ENCODE measurements at places on chromosomes 4 and X.

DNA sequence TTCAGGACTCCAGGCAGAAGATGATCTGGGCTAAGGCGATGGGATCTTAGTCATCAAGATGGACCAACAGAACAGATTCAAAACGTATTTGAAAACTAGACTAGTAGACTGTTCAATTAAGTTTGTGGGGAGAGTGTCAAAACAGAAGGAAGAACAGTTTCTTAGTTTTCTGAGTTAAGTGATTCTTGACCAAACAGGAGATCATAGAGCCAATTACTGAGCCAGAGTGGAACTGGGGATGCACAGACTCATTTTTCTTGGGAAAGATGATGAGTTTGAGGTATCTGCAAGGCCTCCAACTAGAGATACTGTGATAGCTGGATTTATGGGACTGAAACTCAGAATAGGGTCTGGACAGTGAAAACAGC is 119.5 kb downstream of the REELD1 start:
- no peak for DNase-seq

- peak; percentile 39 for DNase-seq
Measured at GRCh38 chrX:66731398-66731797, 92.5 kb upstream of the EDA2R start.

GRCh38 chrX:55908661-55909212 is 191.2 kb downstream of the RRAGB start:
- no peak for DNase-seq

DNA sequence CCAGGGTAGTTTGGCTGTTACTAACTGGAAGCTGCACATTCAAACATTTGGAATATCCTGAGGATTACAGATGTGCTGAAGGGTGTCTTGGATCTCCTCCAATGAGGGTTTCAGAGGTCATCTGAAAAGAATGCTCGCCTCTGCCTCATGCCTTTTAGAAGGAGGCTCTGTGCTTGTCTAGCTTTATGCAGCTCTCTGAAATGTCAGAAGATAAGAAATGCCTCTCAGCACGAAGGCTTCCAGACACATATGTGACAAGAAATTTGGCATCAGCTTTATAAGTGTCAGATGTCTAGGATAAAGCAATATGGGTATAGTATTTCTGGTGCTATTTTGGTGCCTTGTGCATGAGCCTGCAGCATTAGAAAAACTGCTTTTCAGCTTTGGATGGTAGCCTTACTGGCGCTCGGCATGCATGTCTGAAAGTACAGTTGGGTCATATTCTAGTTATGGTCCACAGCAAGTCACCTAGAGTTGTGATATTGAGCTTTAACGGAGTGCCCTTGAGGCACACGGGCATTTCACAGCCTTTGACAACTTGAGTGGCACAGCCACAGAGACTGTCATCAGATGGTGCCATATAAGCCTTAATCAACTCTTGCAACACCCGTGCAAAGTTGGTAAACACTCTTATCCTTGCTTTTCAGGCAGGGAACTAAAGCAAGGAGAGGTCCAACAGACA is 70.8 kb upstream of the PGRMC2 start:
- no peak for DNase-seq

- no peak for DNase-seq
Measured at GRCh38 chrX:123960956-123961267, 594 bp upstream of the STAG2 start.

GRCh38 chrX:71809886-71810285 is 46.7 kb downstream of the CXorf49B start:
- no peak for DNase-seq

GRCh38 chr4:144223149-144223548 is 82.6 kb upstream of the GYPA start:
- DNase-seq: no peak

GRCh38 chr4:110678517-110679227 is 55.8 kb upstream of the PITX2 start:
- no peak for DNase-seq

DNA sequence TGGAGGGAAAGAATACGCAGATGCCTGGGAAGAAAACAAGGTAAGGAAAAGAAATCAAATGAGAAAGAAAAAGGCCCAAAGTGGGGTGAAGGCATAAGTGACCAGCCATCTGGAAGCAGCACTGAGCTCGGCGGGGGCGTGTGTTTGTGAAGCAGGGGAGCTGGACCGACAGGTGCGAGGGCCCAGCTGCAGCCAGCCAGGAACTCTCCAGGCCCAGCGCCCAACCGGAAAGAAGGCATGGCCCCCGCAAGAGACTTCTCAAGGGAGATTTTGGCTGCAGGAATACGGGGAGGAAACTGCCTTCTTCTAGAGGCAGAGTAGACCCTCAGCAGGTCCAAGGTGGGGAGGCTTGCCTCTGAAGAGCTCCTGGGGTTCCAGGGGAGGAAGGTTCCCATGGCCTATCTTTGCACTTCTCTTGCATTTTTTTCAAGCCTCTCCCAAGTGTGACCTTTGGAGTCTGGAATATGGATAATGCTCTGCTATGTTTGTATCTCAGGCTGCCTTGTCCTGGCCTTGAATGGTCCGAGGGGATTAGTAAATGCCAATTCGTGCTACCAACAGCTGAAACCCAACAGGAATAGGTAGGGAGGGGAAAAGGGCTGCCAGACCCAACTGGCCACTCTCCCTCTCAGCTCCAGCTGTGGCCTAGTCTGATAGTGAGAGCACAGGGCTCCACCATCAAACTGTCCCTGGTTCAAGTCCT is 10.8 kb upstream of the CITED1 start:
- DNase-seq: no peak

GRCh38 chr4:169664615-169665014 is 44.2 kb downstream of the CLCN3 start:
- no peak for DNase-seq

DNA sequence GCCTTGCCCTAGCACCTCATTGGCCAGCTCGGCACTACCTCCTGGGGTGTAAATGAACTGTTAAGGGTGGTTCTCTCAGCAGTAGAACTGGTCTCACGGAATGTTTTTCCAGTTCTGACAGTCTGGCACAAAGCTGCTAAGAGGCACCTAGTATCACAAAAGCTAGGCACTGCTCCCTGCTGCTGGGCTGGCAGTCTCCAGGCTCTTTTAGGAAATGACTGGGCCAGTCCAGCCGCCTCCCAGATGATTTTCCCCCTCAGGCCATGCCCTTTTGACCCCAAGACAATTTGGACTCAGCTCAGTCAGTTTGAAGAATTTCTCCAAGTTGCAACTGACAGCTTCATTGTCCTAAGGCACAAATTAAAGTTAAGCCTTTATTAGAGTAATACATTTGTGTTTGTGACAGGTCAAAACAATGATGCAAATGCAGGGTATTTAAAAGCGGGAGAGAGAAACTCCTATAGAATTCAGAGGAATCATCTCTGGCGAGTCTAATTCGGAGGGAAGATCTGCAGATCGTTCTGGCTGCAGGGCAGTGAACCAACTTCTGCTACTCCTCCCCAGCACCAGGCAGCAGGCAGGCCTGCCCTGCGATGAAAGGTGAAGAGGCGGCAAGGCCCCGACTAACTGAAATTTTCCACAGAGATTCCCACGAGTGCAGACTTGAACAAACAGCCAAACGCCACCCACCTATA is 7.9 kb downstream of the FRMD7 start:
- DNase-seq: no peak

GRCh38 chr4:132297346-132297745 is 851.7 kb upstream of the PCDH10 start:
- DNase-seq: no peak

DNA sequence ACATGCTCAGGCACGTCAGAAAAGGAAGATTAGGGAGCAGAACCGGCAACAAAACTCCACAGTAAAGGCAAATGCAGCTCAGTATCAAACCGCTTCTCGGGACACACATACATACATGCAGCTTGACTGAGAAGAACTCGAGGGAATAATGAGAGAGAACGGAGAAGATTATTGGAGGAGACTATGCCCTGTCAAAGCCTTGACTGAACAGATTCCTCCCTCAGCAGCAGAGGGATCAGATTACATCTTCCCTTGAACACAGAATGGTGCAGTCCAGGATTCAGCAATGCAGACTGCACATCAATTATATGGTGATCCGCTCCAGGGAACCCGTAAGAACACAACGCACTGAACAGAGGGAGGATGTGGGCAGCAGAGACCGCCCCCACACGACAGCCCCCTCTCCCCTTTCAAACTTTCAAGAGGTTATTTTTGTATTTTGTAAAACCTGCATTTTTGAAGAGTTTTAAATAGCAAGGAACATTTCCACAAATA is 183.2 kb downstream of the FBXW7 start:
- peak; percentile 66 for DNase-seq

DNA sequence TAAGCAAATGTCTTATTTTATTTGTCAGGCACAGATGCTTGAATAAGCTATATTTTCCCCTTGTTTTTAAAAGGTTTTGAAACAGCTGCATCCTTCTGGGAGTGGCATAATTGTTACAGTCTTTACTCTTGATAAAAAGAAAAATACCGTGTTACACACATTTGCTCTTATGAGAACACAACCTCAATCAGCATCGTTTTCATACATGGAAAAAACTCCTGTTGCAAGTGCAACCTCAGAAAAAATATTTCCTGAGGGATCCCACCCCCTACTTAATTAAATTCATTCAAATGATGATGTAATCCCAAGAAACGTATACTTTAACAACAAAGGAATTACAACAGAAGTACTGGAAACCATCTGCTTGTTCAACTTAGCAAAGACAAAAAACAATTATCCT is 58.6 kb downstream of the SMAD1 start:
- no peak for DNase-seq

- no peak for DNase-seq
Measured at GRCh38 chr4:27894951-27895350, 1034.3 kb downstream of the STIM2 start.

GRCh38 chr4:157115613-157116335 is 39.8 kb downstream of the GLRB start:
- no peak for DNase-seq

DNA sequence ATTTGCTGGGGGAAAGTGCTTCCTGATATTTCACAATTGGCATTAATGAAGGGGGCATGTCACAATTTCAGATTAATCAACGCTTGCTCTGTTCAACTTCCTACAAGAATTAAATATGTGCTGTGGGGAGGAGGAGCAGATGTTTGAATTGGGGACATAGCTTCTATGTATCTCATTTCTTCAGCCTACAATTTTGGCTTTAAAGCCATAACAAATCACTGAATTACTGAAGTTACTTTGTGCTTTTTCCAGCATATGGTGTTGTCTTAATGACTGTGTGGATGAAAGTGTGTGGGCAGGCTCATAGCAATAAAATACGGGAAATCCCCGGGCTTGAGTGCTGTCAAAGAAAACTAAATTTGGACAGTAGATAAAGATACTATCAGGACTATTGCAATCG is 813 bp downstream of the TLR7 start:
- DNase-seq: no peak

DNA sequence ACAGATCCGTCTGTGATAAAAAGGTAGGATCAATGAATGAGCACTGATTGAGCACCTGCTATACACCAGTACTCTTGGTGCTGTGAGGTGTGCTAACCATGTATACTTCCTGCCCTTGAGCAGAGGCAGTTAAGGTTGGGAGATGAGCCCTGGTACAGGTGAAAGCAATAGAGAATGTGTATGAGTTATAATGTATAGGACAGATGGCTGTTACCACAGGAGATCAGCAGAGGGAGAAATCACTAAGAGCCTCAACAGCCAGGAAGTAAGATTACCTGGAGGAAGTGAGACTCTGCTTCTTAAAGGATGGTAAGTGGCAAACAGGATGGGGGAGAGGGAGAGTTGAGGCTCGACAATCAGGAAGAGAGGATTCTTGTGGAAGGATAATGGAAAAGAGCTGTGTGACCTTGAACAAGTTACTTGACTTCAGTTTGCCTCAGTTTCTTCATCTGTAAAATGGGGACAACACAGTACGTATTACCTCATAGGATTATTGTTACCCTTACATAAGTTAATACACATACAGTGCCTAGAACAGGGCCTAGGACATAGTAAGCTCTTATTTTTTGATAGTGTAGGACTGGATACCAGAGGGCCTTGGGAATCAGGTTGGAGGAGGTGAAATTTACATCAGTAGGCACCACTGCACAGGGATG is 9.1 kb downstream of the CXCR3 start:
- DNase-seq: no peak

DNA sequence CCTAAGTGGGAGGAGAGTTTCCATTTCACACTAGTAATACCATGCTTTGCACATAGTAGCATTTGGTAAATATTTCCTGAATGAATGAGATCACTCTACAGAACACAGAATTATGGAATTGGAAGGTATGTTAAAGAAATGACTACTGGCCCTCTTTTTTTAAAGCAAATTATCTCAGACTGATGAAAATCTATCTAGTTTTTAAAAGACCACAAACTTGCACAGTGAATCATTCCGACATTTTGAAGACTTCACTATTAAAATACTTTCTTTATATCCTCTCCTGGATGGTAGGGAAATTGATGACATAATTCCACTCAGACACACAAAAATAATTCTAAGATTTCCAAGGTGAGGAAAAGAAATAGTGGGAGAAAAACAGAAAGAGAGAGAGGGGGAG is 68.4 kb upstream of the ETNPPL start:
- DNase-seq: no peak

DNA sequence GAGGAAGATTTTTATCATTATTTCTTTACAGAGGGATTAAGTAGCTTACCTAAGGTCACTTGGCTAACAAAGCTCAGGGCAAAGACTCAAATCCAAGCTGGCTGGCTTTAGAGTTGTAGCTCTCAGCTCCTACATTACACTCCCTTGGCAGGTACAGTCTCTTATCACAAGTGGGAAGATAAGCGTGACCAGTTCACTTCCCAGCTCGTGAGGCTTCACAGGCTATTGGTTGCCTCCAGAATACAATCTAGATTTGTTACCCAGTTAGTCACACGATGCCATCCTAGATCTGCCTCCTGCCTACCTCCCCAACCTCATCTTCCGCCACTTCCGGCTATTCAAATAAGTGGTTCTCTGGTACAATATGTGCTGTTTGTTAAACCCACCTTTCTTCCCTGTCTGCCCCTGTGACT is 3.7 kb downstream of the MMRN1 start:
- DNase-seq: no peak

DNA sequence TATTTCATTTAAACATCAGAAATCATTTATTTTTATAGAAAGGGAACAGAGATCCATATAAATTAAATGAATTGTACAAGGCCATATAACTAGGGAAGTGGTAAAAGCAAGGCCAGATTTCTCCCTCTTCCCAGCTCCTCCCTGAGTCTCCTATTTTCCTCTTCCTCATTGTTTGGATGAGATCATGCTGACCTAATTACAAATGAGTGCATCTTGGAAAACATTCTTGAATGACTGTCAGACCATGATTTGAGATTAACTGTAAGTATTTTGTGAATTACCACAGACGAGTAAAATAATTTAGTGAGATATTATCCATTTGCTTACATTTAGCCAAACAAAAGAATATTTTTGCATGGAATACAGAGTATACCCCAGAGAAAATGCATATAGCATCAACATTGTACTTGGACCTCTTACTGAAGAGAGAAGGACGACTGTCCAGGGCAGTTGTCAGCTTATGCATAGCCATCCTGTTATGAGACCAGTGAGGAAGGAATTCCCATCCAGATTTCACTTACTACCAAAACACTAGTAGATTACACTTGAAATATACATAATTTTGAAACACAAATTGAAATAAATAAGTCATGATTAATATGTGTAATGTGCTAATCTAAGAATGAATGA is 47.3 kb downstream of the SLAIN2 start:
- DNase-seq: no peak
